ENCODE measurements at places on chromosomes 3 and 15. TPM values are rescaled to one million over a fixed set of nuclear protein-coding genes. Genes with fewer than 3 reads are reported as not detected.

DNA sequence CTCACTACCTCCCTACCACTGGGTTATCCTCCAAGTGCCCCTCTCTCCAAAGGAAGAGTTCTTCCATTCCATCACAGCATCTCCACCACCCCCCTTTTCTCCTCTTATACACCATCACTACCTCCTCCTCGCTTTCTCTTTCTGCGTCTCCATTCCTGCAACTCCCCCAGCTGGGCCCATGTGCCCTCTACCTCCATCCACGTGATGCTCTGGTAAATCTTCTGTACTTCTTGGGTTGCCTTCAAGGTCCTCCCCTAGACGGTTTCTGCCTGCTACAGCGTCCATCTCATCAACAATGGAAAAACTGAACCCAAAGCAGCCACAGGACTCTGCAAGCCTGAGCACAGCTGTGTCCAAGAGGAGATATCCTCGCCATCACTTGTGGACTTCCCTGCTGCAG is 129.5 kb upstream of the SLCO3A1 start:
- no peak for DNase-seq

GRCh38 chr15:71295603-71296314 is 180.5 kb downstream of the THSD4 start:
- DNase-seq = no peak

DNA sequence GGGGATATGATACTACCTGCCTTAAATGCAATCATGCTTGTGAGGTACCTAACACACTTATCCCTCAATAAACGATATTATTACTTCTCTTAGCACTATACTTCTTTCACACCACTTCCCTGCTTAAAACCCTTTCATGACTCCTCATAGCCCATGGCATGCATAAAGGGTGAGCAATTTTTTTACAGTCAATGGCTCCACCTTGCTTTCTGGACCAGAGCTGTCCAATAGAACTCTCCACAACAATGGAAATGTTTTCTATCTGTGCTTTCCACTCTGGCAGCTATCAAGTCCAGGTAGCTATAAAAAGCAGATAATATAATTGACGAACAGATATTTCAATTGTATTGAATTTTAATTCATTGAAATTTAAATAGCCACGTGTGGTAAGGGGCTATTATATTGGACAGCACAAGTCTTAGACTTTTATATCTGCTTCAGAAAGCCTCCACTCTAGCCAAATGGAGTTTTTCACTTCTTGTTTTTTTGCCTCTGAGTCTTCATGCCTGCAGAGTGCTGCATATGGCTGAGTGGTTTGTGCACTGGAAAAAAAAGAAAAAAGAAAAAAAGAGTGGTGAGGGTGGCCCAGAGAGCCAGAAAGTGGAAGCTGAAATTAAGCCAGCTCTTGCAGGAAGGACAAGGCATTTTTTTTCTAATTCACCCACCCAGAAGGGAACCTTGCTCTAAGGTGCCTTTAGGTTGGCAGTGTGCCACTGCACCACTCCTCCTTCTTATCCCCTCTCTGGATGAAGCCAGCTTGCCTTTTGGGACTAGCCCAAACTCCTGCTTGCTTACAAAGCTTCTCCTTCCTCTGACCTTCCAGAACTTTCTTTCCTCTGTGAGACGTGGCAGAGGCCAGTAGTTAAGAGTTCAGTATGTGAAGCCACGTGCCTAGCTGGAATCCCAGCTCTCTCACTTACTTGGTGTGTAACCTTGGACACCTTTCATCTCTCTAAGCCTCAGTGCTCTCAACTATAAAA is 239.0 kb upstream of the LRTM1 start:
- no peak for DNase-seq

- no peak for DNase-seq
These were observed 975 bp upstream of the FOXP1 start for GRCh38 chr3:71584394-71585011.

GRCh38 chr3:174223626-174224025 is 635.5 kb upstream of the NAALADL2 start:
- no peak for DNase-seq

GRCh38 chr15:40100123-40100946 is 8.3 kb downstream of the BMF start:
- no peak for DNase-seq

DNA sequence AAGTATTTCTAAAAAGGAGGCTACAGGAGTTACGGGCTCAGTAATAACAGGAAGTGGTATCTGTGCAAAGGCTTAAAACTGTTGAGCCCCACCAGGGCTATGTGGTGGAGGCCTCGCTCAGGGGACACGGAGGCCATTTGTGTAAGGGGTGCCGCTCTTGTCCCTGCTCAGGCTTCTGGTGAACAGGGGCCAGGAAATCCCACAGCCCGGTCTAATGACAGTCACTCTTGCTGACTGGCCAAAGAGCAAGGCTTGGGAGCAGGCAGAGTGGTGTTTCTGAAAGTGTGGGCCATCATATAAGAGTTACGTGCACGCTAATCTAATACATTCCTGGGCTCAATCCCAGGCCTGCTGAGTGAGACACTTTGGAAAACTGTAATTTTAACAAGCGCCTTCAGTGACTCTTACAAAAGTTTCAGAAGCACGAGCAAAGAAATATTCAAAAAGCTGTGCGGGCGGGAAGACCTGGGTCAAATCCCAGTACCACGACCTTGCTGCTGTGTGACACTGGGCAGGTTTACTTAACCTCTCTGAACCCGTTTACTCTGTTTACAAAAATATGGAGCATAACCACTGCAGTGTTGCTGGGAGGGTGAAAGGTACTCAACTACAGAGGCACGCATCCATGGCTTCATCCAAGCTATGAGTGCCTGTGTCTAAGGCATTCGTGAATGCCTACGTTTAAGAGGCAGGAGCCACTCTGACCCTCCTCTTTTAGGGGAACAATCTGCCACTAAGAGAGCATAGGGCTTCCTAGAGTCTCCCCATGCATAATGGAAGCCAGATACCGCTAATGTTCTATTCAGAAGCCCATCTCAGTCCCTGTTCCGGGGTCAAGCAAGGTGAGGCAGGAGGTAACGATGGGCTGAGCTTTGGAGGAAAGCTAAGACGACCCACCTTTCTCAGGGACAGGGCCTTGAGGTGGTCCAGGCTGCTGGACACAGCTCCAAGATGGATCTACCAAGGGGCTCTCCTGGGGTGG is 2.0 kb downstream of the ATP10A start:
- DNase-seq = no peak

- DNase-seq = no peak
These were observed 32.5 kb downstream of the KLHL25 start for GRCh38 chr15:85762039-85762755.

GRCh38 chr3:189914799-189915198 is 205.9 kb downstream of the P3H2 start:
- DNase-seq = no peak

DNA sequence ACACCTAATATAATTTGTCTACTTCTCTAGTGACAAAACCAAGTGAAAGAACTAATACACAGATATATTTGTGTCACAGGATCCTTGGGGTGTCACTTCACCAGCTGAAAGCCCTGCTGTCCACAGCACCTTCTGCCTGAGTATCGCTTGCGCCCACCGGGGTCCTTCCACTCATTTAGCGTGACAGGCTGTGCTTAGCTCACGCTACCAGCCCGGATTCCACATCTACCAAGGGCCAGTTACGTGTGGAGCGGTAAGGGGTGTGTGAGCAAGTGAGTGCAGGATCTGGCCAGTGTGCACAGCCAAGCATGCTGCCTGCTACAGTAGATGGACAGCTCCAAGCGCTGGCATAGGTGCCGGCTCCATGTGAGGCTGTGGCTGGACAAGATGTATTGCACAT is 810.9 kb downstream of the NSUN3 start:
- DNase-seq = no peak

GRCh38 chr3:197828-198491 is 1.4 kb downstream of the CHL1 start:
- no peak for DNase-seq

GRCh38 chr3:129612534-129613366 is 6.3 kb upstream of the PLXND1 start:
- DNase-seq = no peak

DNA sequence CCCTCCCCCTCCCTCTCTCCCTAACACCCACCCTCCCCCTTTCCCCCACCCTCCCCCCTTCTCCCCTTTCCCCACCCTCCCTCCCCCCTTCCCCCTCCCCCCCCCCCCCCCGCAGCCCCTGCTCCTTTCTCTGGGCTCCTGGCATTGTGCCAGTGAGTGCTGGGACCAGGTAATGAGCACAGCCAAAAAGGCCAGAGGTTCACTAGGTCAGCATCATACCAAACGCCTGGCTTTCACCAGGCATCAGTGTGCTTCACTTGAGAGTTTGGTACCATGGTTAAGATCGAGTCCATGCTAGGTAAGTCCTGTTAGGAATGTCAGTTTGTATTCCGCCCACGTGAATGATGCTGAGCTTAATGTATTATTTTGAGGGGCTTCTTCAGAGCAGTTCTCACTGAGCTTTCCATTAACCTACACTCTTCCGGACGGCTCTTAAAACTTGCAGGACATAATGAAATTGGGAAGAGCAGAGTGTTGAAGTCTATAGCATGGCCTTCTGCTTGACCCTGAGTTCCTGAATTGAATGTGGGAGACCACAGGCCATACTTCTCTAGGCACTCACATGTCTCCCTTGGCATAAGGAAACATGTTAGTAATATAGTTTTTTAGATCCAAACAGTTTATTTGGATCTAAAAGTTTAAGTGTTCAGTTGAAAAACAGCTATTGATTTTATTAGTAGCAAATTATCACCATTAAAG is 45.6 kb downstream of the SENP2 start:
- DNase-seq = no peak

DNA sequence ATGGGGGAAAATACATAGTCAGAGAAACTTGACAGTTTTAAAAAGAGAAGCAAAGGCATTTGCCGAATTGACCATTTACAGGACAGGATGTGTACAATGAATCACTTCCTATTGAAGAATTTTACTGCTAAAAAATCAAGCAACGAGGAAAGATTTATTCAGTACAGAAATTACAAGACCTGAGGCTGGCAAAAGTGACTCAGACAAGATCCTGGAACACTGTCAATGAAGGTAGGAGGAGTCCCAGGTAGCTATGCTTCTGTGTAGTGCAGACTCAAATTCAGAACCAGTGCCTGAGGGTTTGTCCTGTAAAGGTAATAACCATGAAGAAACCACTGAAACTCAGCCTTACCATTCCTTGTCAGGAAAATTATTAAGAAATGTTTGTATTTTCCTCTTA is 120.9 kb downstream of the ZMAT3 start:
- no peak for DNase-seq

GRCh38 chr15:26043018-26043417 is 179.9 kb upstream of the ATP10A start:
- no peak for DNase-seq

GRCh38 chr3:156356537-156357363 is 198.2 kb downstream of the SSR3 start:
- DNase-seq = no peak

- DNase-seq = no peak
These were observed 200.3 kb upstream of the SEMA6D start for GRCh38 chr15:47516972-47517371.

DNA sequence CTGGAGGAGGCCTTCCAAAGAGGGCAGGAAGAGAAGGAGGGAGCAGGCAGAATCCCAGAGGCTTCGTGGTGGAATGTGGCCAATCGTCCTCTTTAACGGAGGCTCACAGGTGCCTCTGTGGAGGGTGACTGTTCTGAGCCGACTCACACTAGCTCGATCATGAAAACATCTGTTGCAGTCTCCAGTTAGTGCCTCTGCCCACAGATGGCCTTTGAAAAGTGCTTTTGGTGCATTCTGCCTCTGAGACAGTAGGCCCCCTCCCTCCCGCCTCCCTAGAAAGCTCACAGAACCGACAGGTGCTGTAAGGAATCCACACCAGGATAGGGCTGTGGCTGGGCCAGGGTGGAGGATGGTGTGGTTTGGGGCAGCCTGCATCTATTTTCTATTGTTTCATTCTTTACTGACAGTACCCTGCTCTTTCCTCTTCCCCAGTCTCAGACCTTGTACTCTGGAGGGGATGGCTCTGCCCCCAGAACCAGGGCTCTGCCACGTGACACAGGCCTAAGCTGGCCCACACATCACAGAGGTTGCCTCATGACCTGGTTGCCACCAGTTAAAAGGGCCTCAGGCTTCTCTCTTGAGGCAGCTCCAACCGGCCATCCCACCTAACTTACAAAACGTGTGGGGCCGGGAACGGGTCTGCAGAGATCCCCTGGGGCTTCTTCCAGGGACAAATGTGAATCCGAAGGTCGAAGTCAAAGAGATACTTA is 27.2 kb upstream of the PIGZ start:
- DNase-seq = no peak

- no peak for DNase-seq
These were observed 305.5 kb upstream of the DPH6 start for GRCh38 chr15:35851491-35851890.

GRCh38 chr15:27665002-27665401 is 434.1 kb downstream of the OCA2 start:
- DNase-seq = no peak

GRCh38 chr3:5657106-5657505 is 469.6 kb downstream of the EDEM1 start:
- DNase-seq = no peak

- DNase-seq = no peak
These were observed 6.8 kb upstream of the RHO start for GRCh38 chr3:129521611-129522010.

- DNase-seq = no peak
These were observed 17.4 kb downstream of the NBEAL2 start for GRCh38 chr3:46996689-46997452.

- no peak for DNase-seq
These were observed 118.1 kb downstream of the MYRIP start for GRCh38 chr3:39927479-39927878.

DNA sequence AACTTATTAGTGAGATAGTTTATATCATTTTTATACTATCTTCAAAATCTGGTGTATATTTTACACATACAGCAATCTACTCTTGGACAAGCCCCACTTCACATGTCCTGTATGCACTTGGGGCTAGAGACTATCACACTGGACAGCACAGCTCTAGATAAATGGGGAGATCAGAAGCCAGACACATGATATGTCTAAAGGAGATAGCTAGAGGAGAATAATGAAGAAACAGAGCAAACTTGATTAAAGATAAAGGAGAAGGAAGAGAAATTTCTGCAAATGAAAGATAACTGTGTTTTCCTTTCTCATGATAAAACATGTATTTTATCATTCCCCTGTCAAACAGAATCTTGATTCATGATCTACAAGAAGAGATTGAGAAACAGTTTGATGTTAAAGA is 13.0 kb downstream of the CPA3 start:
- DNase-seq = no peak

- no peak for DNase-seq
These were observed 303.0 kb downstream of the ADAMTS17 start for GRCh38 chr15:100038736-100039135.

GOLGA6L1 gene
- not detected for total RNA-seq

IL20RB gene
- 3.6 TPM for total RNA-seq

XIRP1 gene
- total RNA-seq = 0.10 TPM

DAPK2 gene
- total RNA-seq = 18.1 TPM

EAF2 gene
- total RNA-seq = 7.2 TPM

CASR gene
- total RNA-seq = not detected

IL12A gene
- total RNA-seq = 0.29 TPM

NISCH gene
- total RNA-seq = 71.6 TPM

GPR87 gene
- total RNA-seq = not detected

ESYT3 gene
- 0.19 TPM for total RNA-seq

C3orf85 gene
- not detected for total RNA-seq

TGM5 gene
- total RNA-seq = 0.45 TPM

SLC28A2 gene
- total RNA-seq = not detected

CHSY1 gene
- 53.5 TPM for total RNA-seq

C2CD4A gene
- not detected for total RNA-seq

IMPG2 gene
- total RNA-seq = 0.13 TPM

ZNF717 gene
- 8.4 TPM for total RNA-seq

Data from mesenteric fat pad (tissue), 1 donor.